ENCODE measurements at places on chromosomes 7 and 10. TPM values are rescaled to one million over a fixed set of nuclear protein-coding genes. Genes with fewer than 3 reads are reported as not detected.

The DHX32 gene
- 24.9 TPM for total RNA-seq

The GNGT1 gene
- total RNA-seq, result not detected

The PITX3 gene
- total RNA-seq, result not detected

The CHRM2 gene
- total RNA-seq, result 5.3 TPM

The PLAU gene
- total RNA-seq, result 0.82 TPM

The MBL2 gene
- total RNA-seq, result not detected

GRCh38 chr10:67780759-67781538 lies 57.0 kb downstream of the DNAJC12 start:
- DNase-seq, result no peak

- DNase-seq, result no peak
Observed at GRCh38 chr10:111075577-111076185, 1.1 kb upstream of the ADRA2A start.

DNA sequence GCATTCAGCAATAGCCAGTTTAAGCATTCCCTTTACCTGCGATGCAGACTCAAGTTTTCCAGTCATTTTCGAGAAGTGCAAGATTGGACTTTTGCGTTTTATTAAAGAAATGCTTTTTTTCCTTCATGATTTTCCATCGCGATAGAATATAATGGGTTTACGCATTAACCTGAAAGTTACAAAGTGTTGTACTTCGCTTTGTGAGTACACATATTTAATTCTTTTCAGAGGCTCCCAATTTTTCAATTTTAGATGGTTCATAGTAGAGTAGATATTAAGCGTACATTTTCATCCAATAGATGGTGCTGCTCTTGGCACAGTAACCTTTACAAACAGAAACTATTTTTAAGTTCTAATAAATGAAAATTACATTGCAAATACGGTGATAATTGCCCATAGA lies 1.3 kb downstream of the PTPRZ1 start:
- DNase-seq, result no peak

DNA sequence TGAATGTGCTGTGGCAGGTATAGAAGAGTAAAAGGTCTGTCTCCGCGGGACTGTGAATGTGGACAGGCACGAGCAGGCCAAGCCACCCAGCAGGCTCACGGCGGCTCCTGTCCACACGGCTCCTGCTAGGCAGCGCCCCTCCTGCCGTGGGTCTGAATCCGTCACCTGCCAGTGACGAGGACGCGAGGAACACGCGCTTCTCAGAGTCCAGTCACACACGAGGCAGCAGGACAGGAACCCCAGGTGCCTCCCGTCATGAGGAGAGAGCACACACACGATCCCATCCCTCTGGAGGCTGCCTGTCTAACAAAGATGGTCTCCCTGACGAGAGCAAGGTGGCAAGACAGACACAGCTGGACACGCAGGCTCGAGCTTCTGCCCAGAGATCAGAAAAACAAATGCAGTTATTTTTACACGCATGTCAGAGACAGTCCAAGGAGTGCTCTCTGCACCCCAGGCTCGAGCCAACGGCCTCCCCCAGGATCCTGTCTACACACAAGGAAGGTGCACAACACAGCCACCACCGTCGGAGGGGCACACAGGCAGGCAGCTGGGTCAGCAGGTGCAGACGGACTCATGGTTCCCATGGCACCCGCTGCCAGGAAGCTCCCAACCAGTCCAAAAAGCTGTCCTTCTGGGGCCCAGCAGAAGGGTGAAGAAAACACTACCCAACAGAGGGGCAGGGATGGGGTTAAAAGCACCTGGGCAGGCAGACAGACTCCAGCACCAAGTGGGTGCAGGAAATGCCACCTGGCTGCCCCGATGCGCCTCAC lies 103.2 kb downstream of the MAD1L1 start:
- no peak for DNase-seq

DNA sequence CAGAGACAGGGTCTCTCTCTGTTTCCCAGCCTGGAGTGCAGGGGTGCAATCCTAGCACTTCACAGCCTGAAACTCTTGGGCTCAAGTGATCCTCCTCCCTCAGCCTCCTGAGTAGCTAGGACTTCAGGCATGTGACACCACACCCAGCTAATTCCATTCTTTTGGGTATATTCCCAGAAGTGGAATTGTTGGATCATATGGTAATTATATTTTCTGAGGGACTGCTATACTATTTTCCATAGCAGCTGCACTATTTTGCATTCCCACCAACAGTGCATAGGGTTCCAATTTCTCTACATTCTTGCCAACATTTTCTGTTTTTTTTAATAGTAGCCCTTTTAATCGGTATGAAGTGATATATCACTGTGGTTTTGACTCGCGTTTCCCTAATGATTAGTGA lies 30.0 kb upstream of the RAB11FIP2 start:
- no peak for DNase-seq

GRCh38 chr10:26445411-26446031 lies 7.4 kb downstream of the APBB1IP start:
- no peak for DNase-seq

DNA sequence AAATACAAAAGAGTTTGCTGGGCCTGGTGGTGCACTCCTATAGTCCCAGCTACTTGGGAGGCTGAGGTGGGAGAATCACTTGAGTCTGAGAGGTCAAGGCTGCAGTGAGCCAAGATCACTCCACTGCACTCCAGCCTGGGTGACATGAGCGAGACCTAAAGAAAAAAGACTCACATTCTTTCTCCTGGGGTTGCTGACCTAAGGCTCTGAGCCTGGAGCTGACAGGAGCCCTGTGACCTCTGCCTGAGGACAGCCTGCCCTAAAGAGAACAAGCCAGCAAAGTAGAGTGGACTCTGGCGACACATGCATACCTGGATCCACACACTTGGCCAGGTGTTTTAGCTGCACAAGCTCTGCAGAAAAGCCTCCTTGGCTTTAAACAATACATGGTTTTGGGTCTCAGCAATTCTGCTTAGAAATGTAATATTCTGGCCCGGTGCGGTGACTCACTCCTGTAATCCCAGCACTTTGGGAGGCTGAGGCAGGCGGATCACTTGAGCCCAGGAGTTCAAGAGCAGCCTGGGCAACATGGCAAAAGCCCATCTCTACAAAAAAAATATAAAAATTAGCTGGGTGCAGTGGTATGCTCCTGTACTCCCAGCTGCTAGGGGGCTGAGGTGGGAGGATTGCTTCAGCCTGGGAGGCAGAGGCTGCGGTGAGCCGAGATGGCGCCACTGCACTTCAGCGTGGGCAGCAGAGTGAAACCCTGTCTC lies 58.4 kb downstream of the TMEM209 start:
- no peak for DNase-seq

DNA sequence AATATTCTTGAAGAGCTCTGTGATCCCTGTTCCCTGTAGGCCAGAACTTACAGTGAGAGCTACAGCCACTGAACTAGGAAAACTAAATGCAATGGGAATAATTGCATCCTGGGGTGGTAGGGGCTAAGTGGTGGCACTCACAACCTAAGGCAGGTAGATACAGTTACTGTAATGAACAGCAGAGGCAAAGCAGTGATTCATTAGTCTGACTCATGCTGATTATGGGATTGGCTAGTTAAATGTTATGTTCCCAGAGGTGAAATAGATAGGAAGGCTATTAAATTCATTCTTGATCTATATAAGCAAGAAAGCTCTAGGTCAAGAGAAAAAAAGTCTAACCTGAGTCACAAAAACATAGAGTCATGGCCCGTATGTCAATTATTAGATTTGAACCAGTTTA lies 173.1 kb upstream of the MALRD1 start:
- no peak for DNase-seq

DNA sequence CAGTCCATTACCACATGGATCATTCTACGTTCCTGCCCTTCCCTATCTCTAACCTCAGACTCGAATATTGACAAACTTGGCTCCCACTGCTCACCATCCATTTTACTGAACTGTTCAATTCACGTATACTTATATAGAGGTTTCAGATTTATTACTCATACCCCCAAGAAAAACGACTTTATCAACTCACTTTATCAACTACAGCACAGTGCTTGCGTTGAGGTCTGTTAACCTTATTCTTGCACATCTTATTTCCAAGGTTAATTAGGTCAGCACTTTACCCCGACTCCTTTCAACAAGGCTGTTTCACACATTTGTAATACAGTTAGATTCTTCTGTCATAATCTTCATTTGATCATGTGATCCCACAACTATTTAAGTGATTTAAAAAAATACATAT lies 162.3 kb upstream of the AHR start:
- no peak for DNase-seq

DNA sequence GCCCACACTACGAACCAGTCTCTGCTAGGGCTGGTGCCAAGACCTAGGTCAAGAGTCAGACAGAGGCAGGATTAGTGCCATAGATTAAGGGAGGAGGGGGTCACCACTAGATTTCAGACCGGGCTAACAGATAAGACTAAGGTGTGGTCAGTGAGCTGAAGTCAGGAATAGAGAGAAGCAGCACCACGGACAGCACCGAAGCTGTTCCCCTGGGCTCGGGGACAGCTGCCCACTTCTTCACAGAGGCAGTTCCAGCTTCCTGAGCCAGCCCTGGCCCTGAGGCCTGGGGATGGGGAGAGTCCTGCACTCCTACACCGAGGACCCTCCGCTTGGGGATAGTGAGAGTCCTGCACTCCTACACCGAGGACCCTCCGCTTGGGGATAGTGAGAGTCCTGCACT lies 11.2 kb upstream of the JAKMIP3 start:
- DNase-seq, result no peak

- no peak for DNase-seq
Observed at GRCh38 chr7:157462840-157463239, 126.0 kb downstream of the DNAJB6 start.

- no peak for DNase-seq
Observed at GRCh38 chr7:50339990-50340500, 35.5 kb downstream of the IKZF1 start.

DNA sequence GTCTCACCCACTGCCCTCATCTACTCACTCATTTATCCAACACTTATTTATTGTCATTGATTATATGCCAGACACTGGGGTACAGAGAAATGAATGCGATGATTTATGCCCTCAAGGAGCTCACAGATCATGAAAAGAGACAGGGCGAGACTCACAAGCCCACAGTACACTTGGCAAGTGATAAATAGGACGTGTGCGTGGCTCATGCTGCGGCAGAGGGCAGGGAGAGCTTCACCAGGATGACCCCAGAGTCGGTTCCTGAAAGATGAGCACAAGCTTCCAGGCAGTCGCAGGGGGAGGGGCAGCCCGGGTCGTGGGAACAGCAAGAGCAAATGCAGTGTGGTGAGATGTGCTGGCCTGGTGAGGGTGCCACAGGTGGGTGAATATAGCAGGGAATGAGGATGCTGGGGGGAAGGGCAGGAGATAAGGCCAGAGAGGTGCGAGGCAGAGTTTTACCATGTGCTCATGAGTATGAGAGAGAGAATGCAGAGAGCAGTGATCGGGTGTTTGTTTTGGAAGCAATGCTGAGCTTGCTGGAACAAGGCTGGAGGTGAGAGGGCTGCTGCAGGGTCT lies 70.9 kb downstream of the ATXN7L1 start:
- no peak for DNase-seq

DNA sequence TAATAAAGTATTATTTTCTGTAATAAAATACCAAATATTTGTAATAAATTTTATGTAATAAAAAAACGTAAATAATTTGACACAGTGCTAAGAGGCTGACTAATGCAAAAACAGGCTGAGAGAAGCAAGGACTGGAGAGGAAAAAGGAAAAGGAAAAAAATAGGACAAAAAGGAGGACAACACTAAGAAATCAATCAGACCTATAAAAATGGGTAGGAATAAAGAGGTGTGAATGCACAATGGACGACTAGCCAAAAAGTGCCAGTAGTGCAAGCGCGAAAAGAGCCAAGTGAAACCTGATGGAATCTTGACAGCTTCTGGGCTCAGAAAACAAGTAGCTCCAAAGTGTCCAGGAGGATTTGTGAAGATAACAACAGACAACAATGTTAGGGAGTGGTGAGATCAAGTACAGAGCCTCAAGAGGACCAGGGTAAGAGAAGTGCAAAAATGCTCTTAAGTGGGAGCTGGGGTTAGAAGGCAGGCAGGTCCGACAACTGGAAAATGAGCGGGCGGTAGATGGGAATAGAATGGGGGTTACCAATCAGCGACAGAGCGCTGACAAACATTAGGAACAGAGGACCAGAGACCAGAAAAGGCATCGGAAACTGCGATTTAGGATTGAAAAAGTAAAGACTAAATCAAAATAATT lies 1.2 kb downstream of the BRAF start:
- peak; percentile 10 for DNase-seq

DNA sequence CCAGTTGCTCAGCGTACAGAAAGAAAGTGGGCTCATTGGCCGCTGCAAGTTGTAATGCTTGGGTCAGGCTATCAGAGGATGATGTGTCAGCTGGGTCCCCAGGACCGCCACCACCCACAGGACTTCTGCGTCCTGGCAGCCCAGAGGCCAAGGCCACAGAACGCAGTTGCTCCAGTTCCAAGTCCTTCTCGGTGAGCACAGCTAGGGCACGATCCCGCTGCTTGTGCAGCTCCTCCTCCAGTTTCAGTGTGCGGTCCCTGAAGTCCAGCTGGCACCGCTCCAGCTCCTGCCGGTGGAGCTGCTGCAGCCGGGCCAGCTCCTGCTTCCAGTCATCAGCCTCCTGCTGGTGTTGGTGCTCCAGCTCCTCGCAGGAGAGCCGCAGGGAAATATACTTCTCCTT lies 3.0 kb downstream of the GCC1 start:
- no peak for DNase-seq

DNA sequence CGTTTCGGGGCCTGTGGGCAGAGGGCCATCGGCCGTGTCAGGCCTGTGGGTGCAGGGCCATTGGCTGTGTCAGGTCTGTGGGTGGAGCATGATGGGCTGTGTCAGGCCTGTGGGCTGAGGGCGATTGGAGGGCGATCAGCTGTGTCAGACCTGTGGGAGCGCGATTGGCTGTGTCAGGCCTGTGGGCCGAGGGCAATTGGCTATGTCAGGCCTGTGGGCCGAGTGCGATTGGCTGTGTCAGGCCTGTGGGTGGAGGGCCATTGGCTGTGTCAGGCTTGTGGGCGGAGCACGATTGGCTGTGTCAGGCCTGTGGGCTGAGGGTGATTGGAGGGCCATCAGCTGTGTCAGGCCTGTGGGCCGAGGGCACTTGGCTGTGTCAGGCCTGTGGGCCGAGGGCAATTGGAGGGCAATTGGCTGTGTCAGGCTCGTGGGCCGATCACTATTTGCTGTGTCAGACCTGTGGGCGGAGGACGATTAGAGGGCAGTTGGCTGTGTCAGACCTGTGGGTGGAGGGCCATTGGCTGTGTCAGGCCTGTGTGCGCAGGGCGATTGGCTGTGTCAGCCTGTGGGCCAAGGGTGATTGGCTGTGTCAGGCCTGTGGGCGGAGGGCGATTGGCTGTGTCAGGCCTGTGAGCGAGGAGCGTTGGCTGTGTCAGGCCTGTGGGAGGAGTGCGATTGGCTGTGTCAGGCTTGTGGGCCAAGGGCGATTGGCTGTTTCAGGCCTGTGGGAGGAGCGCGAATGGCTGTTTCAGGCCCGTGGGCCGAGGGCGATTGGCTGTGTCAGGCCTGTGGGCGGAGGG lies 54.1 kb downstream of the DYNC2I1 start:
- DNase-seq, result no peak

Measured in frontal cortex (tissue), 4 donors.